ENCODE measurements at places on chromosomes 5 and 9. TPM values are rescaled to one million over a fixed set of nuclear protein-coding genes. Genes with fewer than 3 reads are reported as not detected.

GRCh38 chr5:120564013-120564412 lies 99.9 kb downstream of the PRR16 start:
- peak; percentile 52 for DNase-seq

PAX5 gene
- 0.14 TPM for total RNA-seq

- DNase-seq: no peak
These were observed 587.0 kb upstream of the GRAMD2B start for GRCh38 chr5:125836256-125836655.

- no peak for DNase-seq
These were observed 550.6 kb upstream of the CLINT1 start for GRCh38 chr5:158409507-158409906.

DNA sequence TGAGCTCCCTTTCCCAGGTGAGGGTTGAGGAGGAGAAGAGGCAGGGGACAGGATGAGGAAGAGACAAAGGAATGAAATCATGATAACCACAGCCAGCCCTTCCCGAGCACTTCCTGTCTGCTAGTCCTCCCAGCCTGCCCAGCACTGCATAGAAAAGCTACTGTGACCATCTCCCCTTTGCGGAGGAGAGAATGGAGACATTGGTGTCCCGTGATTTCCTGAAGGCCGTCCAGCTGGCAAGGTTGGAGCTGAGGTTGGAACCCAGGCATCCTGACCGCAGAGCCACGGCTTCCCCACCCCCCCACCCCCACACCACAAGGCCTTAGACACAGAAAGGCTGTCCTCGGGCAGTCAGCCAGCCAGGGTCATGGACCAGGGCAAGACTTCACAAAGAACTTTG lies 131.1 kb upstream of the ICE1 start:
- no peak for DNase-seq

GRCh38 chr5:144219869-144220268 lies 49.2 kb downstream of the KCTD16 start:
- no peak for DNase-seq

DNA sequence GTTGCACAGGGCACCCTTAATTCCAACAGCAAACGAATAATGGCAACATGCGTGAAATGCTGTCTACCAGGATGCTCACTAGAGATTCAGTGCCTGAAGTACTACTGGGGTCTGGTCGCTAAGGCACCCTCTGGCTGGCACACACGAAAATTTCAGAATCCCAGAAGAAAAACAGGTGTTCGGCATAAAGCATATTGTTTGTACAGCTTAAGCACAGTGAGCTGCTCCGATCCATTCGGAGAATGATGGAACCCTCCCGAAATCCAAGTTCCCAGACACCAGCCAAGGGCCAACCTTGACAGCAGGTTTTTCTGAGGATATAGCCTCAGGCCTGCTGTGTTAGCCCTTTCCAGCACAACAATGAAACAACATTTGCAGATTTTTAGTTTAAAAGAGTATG lies 61.4 kb upstream of the ALDH1B1 start:
- peak; percentile 20 for DNase-seq

CLIC3 gene
- total RNA-seq: 0.43 TPM

ZFP37 gene
- total RNA-seq: 3.6 TPM

DNA sequence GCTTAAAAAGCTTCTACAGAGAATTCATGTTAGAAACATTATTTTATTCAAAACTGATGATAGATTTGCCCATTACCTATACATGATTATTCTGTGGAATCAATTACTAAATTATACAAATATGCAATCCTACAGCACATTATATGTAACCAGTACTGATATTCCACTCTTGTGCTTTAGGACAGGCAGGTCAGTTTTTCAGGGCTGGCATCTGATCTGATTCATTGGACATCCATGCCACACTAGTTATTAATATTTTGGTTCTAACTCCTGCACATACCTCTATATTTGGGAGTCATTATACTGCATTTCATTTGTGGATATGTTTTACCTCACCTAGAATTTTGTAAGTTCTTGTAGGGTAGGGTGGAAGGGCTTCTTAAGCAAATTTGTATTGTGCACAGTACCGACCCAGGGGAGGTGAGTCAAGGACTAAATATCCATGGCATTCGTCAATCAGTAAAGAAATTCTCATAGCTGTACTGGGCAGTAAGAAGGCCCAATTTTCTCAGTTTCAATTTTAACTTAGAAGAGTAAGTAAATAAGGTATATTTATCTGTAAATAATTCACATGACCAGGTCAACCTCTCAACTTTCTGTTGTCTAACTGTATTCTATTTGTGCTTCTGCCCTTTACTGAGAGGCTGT lies 33.5 kb downstream of the ELOVL7 start:
- no peak for DNase-seq

TTC39B gene
- total RNA-seq: 56.4 TPM

DNA sequence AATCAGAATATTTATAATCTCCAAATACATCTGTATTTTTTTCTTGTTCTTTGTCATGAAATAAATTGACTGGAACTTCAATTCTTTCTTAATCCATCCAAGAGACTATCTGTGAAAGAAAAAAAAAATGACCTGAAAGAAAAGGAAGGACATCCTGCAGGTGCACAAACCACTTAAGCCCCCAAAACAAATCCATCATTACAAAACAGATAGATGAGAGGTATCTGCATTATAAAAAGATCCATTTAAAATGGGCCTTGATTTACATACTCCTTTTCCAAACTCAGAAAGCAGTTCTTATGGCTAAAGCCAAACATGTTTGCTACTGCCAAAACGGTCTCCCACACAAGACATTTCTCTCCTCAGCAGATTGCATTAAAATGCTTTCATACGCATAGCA lies 85.5 kb downstream of the ELAVL2 start:
- no peak for DNase-seq

DNA sequence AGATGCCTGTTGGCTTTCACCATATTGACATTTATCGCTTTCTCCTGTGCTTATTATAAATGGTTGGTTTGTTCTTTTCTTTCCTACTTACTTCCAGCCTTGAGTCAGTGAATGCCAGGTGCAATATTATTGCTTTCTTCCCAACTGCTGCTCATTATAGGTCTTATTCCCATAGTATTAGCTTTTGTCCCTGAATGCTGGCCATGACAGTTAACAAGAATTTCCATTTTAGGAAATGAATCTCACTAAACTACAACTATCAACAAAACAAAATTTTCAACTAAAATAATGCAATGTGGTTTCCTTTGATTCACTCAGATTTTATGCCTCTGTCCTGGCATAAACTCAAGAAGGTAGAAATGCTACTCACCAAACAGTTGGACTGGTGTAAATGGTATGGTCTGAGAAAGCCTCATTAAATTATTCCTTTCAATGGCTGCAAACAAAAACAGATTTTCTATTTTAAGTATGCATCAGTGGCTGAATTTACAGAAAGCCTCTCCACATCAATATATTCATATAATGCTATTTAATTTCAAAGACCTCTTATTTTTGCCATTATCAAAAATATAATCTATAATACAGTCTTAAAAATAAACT lies 145.4 kb downstream of the TRPM6 start:
- DNase-seq: no peak
